ENCODE measurements at places on chromosomes 3 and 15.

GRCh38 chr15:61796056-61796455, 264.2 kb downstream of the VPS13C start:
- DNase-seq, result no peak

- peak; percentile 45 for DNase-seq
These were observed 39.1 kb downstream of the KLF13 start for GRCh38 chr15:31365655-31366127.

DNA sequence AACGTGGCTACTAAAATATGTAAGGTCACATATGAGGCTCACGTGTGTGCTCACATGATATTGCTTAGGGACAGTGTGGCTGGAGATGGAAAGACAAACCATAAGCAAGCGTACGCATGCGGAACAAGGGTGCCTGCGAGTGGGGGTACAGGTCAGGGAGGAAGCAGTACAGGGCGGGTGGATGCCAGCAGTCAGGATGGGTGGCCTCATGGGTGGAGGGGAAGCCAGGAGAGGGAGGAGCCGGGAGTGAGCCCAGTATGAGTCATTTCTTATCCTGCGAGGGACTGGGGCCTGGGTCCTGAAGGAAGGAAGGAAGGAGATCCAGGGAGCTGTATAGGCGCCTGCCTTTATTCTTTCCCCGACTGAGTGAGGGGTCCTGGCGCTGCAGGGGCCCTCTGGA, 42.0 kb upstream of the CGNL1 start:
- no peak for DNase-seq

DNA sequence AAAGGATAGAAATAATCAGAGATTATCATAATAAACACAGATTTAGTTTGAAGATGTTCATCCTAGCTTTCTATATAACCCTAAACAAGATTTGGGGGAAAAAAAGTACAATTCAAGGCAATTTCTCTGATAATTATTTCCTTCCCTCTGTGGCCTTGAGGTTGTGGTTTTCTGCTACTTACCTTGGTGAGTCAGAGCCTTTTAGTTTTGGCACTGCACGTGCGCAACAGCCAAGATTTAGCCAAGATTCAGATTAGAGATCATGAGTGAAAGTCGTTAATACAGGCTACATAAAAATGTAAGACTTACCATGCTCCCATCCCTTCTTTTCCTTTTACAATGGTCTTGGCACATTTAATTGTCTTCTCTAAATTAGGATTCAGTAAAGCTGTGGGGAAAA, 6.7 kb downstream of the LYZL4 start:
- DNase-seq, result no peak

DNA sequence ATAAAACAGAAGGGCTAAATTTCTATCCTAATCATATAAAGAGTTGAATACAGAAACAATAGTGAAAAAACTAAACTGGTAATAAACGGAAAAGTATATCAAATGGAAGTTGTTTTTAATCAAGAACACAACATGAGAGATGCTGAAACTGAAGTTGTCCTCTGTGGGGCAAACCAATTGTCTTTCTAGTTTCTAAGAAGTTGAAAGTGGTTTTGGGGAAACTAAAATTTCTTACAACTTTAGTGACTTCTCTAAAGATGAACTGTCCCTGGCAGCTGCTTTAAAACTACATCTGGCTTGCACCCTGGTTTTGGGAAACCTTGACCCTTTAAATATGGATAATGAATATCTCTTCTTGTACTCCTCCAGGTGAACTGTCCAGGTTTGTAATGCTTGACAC, 155.6 kb downstream of the ADAM10 start:
- no peak for DNase-seq

DNA sequence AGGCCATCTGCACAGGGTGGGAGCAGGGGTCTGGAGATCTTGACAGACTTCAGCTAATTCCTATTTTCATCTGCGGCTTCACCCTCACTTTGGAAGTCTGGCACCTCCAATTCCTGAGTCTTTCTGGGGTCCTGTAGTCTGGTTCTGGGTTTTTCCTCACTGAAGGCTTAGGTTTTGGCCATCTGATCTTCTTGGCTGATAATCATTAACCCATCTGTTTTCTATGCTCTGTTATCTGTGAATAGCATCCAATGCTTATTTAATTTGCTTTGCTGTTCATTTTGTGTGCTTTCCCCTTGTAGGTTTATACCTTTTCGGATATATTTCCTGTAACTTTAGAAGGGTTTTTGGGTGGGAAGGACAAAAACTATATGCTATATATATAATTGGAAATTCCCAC, 17.6 kb downstream of the TATDN2 start:
- no peak for DNase-seq

DNA sequence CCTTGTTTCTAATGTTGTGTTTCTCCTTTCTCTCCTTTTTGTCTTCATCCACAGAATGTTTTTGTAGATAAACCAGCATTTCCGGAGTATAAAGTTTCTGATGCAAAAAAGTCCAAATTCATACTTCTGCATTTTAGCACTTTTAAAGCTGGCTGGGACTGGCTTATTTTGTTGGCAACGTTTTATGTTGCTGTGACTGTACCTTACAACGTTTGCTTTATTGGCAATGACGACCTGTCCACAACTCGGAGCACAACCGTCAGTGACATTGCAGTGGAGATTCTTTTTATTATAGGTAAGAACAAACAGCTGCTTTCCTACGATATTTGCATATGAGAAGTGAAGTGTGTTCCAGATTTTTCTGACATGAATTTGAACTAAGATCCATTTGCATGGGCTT, 199.4 kb downstream of the KCNH8 start:
- DNase-seq, result no peak
